ENCODE measurements at places on chromosomes 7 and 10. TPM values are rescaled to one million over a fixed set of nuclear protein-coding genes. Genes with fewer than 3 reads are reported as not detected.
A peak's percentile ranks its signal among the peaks of the same experiment; 100 is the strongest.

PARG gene
- 48.5 TPM for total RNA-seq

NEURL1 gene
- 0.55 TPM for total RNA-seq

PROSER2 gene
- total RNA-seq, result 1.8 TPM

PRR15 gene
- total RNA-seq, result 0.27 TPM

DPP6 gene
- 37.4 TPM for total RNA-seq

- H3K27ac ChIP-seq, result no peak overlapping the region
- H3K4me3 ChIP-seq, result no peak overlapping the region
- no peak for DNase-seq
- H3K4me1 ChIP-seq, result no peaks in the 10 kb centered on the region
Observed at GRCh38 chr7:82364048-82364447, 79.5 kb downstream of the CACNA2D1 start.

DNA sequence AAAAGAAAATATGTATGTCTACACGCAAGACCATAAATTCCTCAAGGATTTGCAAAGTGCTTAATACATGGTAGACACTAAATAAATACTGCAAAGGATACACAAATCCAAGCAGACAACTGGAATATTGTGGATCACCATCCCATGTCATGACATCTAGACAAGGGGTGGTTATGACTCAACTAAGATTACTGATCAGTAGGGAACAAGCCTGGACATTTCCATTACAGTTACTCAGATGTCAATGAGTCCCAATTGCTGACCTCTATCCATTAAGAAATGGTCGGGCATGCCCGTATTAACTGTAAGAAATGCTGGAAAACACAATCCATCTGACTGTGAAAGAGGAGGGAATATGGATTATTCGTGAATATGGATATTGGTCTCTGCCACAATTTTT, 27.6 kb upstream of the RUFY2 start:
- no peak overlapping the region for H3K27ac ChIP-seq
- no peaks in the 10 kb centered on the region for H3K36me3 ChIP-seq
- H3K27me3 ChIP-seq, result no peaks in the 10 kb centered on the region
- no peak for DNase-seq

DNA sequence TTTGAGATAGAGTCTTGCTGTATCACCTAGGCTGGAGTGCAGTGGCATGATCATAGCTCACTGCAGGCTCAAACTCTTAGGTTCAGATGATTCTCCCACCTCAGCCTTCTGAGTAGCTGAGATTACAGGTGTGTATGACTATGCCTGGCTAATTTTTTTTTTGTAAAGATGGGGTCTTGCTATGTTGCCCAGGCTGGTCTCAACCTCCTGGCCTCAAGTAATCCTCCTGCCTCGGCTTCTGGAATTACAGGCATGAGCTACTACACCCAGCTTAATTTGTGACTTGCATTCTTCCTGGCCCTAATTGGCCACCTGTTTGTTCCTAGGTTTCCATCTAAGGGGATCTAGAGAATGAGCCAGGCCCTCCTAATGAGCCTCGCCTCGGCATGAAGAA, 9.3 kb downstream of the ARHGAP22 start:
- H3K27me3 ChIP-seq, result no peaks in the 10 kb centered on the region
- H3K4me3 ChIP-seq, result no peak overlapping the region
- H3K36me3 ChIP-seq, result no peaks in the 10 kb centered on the region
- DNase-seq, result no peak
- no peak overlapping the region for H3K27ac ChIP-seq

DNA sequence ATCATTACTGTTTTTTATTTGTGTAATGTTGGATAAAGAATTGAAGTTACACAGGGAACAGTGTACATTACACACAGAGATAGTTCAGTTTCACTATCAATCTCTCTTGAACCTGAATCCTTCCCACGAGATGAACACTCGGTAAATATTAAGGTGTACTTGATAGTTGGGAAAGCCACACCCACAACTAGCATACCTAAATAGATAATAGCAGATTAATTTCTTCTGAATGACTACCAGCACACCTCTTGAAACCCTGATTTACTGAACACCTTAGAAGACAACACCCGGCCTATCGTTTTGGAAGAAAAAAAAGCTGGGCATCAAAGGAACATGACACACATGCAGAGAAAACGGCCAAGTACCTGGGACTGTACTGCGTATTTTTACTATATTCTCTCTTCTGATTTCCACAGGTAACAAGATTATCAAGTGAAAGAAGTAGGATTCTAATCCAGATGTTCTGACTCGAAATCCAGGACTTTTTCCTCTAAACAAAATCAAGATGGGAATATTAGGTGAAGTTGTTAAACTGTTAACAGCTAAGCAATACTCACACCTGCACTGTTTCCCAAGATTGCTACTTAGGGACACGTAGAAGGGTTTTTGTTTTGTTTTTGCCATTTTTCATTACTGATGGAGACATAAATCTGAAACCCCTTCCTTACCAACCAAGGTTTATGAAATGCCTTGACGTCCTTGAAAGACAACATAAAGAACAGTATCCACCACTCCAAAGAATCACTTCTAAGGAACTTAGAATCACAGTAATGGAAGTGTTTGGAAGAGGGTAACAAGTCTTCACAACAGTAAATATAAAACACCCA, 1.0 kb downstream of the CCDC186 start:
- no peaks in the 10 kb centered on the region for H3K27me3 ChIP-seq
- H3K4me3 ChIP-seq, result peak overlapping the region; percentile 95
- DNase-seq, result no peak
- no peaks in the 10 kb centered on the region for H3K36me3 ChIP-seq
- peaks cover 21% of the 10 kb centered on the region for H3K4me1 ChIP-seq

GRCh38 chr10:30182191-30183054, 123.0 kb upstream of the JCAD start:
- H3K27ac ChIP-seq, result peak overlapping the region; percentile 85
- H3K4me1 ChIP-seq, result peaks cover 61% of the 10 kb centered on the region
- no peak overlapping the region for H3K4me3 ChIP-seq
- no peaks in the 10 kb centered on the region for H3K36me3 ChIP-seq
- no peak for DNase-seq

DNA sequence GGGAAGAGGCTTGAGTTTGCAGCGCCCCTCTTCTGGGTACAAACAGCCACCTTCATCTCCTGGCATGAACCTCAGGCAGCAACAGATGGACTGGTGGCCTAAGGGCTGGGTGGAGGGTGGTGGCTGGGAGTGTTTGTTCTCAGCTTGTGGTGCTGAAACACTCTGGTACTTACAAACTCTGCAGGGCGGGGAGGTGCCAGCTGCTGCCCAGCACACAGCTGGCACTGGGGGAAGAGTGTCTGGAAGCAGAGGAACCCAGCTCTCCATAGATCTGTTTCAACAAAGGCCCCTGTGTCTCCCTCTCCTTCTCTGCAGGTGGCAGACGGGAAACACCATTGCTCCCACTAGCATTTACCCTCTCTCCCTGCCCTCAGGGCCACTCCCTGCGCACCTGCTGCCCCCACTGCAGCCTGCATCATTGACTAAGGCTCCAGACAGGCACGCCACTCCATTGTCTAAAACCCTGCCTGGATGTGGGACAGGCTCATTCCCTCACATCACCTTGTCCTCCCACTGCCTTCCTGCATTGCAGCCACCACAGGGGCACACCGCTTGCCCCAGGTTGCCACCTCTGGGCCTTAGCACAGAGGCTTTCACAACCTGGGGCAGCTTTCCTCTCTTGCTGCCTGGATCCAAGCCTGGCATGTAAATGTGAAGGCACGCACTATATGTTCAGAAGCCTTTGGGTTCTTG, 6.5 kb downstream of the ARHGAP22 start:
- no peak overlapping the region for H3K27ac ChIP-seq
- no peaks in the 10 kb centered on the region for H3K27me3 ChIP-seq
- H3K36me3 ChIP-seq, result no peaks in the 10 kb centered on the region

DNA sequence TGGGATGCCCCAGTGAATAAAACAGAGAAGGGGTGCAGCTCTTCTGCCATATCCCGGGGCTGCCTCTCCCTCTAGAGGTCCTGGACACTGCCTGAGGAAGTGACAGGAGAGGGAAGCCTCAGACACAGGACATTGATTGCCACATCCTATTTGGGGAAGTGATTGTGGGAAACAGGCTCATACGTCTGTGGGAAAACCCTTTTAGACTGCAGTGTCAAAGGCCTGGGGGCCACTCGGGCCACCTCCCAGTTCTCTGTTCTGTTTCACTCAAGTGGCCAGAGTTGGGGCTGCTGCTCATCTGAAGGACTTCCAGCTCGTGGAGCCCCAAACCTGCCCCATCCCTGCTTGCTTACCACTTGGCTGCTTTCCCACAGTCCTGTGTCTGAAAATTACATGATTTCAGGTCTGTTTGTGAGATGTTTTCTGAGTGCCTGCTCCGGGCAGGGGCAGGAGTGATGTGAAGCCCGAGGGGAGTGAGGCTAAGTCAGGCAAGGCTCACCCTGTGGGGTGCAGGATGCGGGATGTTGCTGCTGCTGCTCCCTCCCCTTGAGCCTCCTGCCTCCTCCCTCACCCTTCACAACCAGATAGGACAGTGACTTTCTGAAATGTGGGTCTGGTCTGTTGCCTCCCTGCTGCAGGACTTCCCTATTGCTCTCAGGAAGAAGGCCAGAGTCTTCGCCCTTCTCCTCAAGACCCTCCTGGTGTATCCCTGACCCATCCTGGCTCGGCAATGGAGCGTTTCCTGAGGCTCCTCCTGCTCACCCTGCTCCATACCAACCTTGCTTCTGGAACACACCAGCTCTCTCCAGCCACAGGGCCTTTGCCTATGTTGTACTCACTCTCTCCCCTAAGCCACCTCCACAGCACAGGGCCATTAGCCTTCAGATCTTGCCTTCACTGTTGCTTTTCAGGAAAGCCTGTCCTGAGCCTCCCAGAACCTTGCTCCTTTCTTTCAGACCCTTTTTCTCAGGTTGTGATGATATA, 58.4 kb downstream of the NEURL1 start:
- no peak overlapping the region for H3K4me3 ChIP-seq
- H3K4me1 ChIP-seq, result peaks cover 15% of the 10 kb centered on the region
- H3K27me3 ChIP-seq, result no peaks in the 10 kb centered on the region
- peak; percentile 65 for DNase-seq
- no peaks in the 10 kb centered on the region for H3K36me3 ChIP-seq

DNA sequence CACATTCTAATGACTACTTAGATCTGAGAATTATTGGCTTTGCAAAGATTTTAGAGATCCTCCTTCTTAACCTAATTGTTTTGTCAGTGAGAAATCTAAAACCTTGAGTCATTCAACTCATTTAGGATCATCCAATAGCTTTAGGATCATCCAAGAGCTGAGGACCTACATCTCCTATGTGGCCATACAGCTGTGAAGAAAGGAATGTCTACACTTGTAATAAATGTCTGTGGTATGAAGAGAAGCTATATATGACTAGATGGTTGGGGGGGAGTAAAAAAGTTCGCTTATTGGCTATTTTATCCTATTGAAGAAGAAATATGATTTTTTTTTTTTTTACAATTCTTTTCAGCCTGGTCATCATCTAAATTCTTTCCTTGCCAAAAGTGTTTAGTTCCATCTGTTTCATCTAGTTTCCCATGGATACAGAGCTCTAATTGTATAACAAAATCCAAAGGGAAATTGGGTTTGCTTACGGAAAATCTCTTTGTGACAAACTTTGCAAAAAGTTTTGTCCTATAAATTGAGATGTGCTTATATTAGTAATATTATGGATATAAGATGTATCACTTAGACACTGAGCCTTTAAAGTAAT, 196.7 kb downstream of the PRKG1 start:
- no peaks in the 10 kb centered on the region for H3K27me3 ChIP-seq
- H3K4me3 ChIP-seq, result no peak overlapping the region
- peaks cover 6% of the 10 kb centered on the region for H3K4me1 ChIP-seq
- no peak for DNase-seq

- peak overlapping the region; percentile 88 for H3K27ac ChIP-seq
- no peak for DNase-seq
- peaks cover 20% of the 10 kb centered on the region for H3K4me1 ChIP-seq
- no peaks in the 10 kb centered on the region for H3K27me3 ChIP-seq
Observed at GRCh38 chr10:3248526-3249306, 76.1 kb upstream of the PITRM1 start.

DNA sequence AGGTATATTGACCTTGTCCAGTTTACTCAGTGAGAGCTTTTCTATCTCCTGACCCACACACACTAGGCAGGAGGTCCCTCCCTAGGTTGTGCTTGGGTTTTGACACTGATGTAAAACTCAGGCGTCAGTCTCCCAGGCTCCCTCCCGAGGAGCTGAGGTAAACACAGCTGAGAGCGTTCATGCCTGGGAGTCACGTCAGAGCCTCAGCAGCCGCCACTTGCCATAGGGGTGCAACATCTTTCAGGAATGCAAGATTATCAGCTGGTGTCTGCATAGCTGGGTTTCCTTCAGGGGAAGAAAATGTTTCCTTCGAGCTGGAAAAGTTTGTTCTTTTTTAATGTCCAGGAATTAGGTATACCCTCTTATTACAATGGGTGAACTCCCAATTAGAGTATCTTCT, 70.6 kb downstream of the FGFR2 start:
- no peaks in the 10 kb centered on the region for H3K27me3 ChIP-seq
- no peak overlapping the region for H3K4me3 ChIP-seq
- H3K36me3 ChIP-seq, result no peaks in the 10 kb centered on the region
- H3K27ac ChIP-seq, result peak overlapping the region; percentile 76
- peak; percentile 83 for DNase-seq

- no peak overlapping the region for H3K4me3 ChIP-seq
- H3K27me3 ChIP-seq, result no peaks in the 10 kb centered on the region
- no peak overlapping the region for H3K27ac ChIP-seq
- no peaks in the 10 kb centered on the region for H3K36me3 ChIP-seq
Observed at GRCh38 chr10:11472158-11472753, 139.2 kb downstream of the USP6NL start.

- H3K4me3 ChIP-seq, result no peak overlapping the region
- no peaks in the 10 kb centered on the region for H3K4me1 ChIP-seq
- H3K27ac ChIP-seq, result no peak overlapping the region
- H3K36me3 ChIP-seq, result no peaks in the 10 kb centered on the region
- no peak for DNase-seq
Observed at GRCh38 chr7:115941703-115942268, 88.8 kb downstream of the TFEC start.

- H3K4me1 ChIP-seq, result no peaks in the 10 kb centered on the region
- H3K27ac ChIP-seq, result no peak overlapping the region
- no peaks in the 10 kb centered on the region for H3K36me3 ChIP-seq
Observed at GRCh38 chr10:5843686-5844344, 30.6 kb upstream of the GDI2 start.

GRCh38 chr10:1643908-1644179, 93.5 kb downstream of the ADARB2 start:
- no peak overlapping the region for H3K4me3 ChIP-seq
- DNase-seq, result no peak
- H3K27me3 ChIP-seq, result no peaks in the 10 kb centered on the region
- no peak overlapping the region for H3K27ac ChIP-seq
- no peaks in the 10 kb centered on the region for H3K36me3 ChIP-seq

DNA sequence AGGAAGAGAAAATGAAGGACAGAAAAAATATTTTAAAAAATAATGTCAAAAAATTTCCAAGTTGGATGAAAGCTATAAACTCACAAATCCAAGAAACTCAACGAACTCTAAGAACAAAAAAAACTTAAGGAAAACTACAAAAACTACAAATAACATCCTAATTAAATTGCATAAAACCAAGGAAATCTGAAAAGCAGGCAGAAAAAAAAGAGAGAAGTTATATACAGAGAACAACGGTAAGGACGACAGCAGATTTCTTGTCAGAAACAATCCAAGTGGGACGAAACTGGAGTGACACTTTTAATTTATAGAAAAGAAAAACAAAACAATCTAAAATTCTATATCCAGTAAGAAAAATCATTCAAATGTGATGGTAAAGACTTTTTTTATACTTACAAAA, 122.2 kb upstream of the LYZL1 start:
- H3K4me1 ChIP-seq, result no peaks in the 10 kb centered on the region
- no peaks in the 10 kb centered on the region for H3K36me3 ChIP-seq
- H3K4me3 ChIP-seq, result no peak overlapping the region
- no peaks in the 10 kb centered on the region for H3K27me3 ChIP-seq
- no peak overlapping the region for H3K27ac ChIP-seq
